ENCODE measurements at places on chromosomes 11 and 22.

DNA sequence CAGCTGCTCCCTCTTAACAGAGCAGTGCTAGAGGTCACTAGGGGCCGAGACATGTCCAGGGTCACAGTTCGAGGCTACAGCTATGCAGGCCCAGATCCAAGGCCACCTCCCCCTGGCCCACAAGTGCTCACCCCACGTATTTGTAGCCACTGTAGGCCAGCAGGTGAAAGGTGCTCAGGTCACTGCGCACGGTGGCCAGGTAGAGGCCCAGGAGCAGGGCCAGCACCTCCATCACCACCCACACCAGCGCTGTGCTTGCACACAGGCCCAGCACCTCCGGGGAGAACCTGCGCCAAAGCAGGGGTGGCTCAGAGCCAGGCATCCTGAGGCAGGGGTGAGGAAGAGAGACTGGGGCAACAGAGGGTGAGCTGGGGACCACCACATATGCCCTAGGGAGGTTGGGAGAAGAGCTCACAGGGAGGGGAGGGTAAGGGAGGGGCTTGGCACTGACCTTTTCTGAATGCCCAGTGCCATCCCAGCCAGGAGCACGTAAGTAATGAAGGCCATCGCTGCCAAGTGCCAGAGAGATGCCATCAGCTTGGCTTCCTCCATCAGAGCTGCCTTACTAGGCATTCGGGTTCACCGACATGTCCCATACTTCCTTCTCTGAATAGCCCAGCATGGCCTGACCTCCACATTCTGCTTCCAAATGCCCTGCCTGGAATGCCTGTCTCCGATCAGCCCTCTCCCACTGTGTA is 3.5 kb downstream of the YIF1A start:
- DNase-seq: no peak

GRCh38 chr11:113184498-113184897 is 129.9 kb upstream of the TTC12 start:
- DNase-seq: no peak

DNA sequence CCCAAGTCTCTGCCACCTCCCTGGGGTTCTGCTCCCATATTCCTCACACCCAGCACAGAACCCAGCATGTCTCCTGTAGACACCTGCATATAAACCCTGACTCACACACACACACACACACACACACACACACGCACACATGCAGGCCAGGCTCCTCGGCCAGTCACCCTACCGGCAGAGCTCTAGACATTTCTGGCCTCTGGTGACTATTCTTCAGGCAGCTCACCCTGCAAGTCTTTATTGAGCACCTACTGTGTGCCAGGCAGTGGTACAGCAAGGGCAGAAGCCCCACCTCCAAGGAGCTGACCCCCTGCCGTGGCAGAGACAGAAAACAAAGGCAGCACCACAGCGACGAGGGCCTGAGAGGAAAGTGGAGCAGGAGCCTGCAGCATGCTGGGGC is 50.3 kb downstream of the CDKN1C start:
- DNase-seq: no peak

GRCh38 chr11:17410606-17411379 is 22.3 kb upstream of the KCNJ11 start:
- DNase-seq: no peak

GRCh38 chr11:117876059-117876340 is 458 bp downstream of the FXYD6 start:
- no peak for DNase-seq

GRCh38 chr22:47374901-47375575 is 612.6 kb downstream of the TBC1D22A start:
- no peak for DNase-seq

DNA sequence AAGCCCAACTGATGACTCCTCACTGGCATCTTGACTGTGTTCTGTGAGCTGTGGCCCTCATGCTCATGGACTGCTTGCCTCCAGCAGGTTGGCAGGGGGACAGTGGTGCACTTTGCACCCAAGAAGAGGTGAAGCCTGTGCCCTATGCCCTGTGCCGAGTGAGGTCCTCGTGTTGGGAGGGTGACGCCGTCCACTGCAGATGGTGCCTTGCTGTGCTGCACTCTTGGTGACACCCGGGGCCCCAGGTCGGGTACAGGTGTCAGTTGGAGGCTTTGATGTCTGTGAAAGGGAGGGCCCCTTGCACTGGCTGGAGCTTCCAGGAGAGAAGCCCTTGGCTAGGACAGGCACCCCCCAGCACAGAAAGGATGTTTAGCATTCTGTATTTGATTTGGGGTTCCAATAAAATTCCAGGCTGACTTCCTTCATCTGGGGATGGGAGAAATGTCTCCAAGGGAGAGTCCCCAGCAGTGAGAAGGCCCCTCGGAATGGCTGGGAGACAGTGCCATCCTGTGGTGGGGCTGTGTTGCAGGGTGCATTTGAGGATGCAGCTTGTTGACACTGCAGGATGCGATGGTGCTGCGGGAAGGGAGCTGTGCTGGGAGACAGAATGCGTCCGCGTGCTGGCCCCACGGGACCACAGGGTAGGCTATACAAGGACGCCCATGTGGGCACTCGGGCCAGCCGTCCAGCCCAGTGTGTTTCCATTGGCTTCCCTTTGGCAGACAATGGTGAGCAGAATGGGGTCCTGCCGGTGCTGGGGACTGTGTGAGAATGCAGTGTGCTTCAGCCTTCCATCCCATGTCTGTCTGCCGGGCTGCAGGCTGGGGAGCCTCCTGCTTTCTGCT is 2.5 kb upstream of the ZDHHC8 start:
- DNase-seq: peak; percentile 26

- no peak for DNase-seq
Measured at GRCh38 chr11:126633330-126633729, 277.8 kb downstream of the ST3GAL4 start.

GRCh38 chr11:87092159-87092558 is 54.4 kb downstream of the TMEM135 start:
- DNase-seq: no peak

DNA sequence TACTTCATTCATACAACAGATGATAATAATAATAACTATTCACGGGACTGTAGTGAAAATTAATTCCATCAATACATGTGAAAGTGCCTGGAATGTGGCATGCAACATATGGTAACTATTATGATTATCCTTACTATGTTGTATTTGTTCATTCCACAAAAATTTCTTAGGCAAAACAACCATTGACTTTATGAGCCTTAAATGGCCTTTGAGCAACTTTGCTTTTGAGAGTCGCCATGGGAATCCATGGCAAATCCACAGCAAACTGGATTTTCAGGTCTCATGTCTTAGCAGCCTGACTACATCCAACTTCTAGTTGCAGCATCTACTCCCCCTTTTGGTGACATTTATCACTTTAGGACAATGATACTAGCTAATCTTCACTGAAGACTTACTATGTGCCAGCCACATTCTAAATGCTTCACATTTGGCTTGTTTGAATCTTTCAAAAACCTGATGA is 56.8 kb downstream of the SLC1A2 start:
- no peak for DNase-seq

GRCh38 chr11:58726737-58727414 is 4.9 kb downstream of the GLYAT start:
- DNase-seq: no peak

DNA sequence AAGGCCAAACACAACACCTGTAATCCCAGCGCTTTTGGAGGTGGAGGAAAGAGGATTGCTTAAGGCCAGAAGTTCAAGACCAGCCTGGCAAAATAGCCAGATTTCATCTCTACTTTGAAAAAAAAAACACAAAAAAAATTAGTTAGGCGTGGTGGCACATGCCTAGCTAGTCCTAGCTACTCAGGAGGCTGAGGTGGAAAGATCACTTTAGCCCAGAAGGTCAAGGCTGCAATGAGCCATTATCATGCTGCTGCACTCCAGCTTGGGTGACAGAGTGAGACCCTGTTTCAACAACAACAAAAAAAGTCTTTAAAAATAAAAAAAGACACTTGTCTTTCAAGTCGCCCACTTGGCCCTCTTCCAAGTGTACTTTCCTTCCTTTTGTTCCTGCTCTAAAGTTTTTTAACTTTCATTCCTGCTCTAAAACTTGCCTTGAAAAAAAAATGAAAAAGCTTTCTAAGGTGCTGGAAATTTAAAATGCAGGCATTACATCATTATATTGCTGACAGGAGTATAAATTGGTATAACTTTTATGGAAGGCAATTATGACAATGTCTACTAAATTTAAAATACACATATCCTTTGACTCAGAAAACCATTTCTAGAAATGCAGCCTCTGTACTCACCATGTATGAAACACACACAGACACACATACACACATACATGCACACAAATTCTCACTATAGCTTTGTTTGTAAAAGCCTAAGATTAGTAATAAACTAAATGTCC is 12.7 kb downstream of the LIPT2 start:
- no peak for DNase-seq

DNA sequence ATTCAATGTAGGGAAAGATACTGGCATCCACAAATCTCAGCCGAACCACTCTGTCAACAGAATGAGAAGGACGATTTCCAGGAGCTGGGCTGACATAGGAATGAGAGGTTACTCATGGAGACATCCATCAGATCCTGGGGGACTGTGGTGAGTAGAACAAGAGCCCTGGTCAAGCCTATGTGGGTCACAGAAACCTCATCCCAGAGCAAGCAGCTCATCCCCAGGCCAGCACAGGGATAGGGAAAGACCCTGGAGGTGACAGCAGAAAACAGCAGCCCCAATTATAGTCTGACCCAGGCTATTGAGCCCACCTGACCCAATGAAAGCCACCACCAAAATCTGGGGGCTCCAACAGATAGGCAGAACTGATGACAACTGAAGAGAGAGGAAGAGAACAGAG is 128.0 kb upstream of the SERPIND1 start:
- no peak for DNase-seq

DNA sequence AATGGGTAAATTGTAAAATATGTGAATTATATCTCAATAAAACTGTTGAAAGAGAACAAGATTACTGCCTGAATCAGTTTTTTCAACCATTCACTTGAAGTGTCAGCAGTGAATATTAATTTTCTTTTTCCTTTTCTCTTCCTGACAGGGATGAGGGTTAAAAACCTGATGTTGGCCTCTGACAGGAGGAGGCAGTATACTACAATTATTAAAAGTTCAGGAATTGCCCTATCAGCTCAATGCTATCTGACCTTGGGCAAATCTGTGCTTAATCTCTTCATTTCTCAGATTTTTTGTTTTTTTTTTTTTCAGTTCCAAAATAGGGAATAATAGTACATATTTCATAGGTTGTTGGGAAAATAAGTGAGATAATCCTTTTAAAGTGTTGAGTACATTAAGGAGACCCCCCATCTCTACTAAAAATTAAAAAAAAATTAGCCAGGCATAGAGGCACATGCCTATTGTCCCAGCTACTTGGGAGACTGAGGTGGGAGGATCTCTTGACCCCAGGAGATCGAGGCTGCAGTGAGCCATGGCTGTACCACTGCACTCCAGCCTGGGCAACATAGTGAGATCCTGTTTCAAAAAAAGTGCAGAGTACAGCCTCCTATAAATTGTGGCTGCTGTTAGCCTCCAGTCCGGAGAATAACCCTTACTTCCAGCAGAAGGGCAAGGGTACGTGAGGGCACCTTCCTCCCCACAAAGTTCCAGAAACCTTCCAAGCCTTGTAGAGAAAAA is 48.8 kb downstream of the TRIM44 start:
- DNase-seq: no peak

- no peak for DNase-seq
Measured at GRCh38 chr11:128502726-128503125, 84.6 kb downstream of the ETS1 start.

DNA sequence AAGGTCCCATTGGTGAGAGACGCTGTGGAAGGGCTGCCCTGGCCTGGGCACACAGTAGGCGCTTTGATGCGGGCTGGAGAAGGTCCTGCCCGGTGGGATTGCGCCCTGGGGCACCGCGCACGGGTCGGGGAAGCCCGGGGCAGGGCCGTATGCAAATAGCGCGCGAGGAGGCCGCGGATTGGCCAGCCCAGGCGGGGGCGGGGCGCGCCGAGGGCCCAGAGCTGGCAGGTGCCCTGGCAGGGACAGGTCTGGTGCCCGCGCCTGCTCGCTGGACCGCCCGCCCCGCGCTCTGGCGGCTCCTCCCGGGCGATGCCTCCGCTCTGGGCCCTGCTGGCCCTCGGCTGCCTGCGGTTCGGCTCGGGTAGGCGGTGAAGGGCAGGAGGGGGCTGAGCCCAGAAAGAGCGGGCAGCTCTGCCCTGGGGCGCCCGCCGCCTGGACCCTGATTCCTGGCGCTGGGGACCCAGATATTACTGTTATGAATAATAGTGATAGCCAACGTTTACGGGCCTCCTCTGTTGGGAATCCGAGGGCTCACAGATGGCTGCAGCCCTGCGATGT is at the start of gene UPK3A:
TSS of gene UPK3A (plus strand) at position 245 of the 558 bp plus-strand sequence. CDS start at position 310, 65 bp downstream.
- DNase-seq: peak; percentile 37

DNA sequence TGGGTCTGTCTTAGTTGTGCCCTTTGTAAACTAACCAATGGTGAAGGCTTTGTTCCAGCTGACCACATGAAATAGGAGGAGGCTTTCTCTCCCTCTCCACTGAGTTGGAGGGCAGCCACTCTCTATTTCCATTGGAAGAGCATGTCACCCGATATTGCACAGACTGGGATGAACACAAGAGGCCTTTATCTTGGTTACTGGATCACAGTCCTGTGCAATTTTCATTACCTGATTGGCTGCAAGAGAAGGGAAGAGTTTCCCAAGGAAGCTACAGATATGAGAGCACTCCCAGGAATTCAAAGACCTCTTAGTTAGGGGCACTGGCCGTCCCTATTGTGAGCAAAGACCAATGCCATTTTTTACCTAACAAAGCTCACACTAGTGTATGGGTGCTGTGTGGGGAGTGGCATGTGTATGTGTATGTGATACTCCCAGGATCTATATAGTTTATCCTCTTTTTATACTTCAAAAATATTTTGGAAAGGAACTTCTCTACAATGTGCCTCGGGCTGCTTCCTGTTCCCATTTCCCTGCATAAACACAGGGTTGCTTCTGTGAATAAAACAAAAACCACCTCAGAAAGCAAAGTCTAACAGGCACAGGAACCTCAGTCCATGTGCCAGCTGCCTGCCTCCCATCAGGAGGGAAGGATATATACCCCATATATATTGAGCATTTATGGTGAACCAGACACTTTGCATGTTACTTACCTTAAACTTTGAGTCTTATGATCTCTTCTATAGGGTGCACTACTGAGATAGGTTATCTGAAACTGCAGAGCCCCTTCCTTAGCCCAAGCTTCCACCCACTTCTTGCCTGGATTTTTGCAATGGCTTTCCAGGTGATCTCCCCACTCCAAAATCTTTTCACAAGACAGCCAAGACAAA is 126.5 kb downstream of the RASSF10 start:
- DNase-seq: no peak

GRCh38 chr11:125423247-125423849 is 72.7 kb downstream of the FEZ1 start:
- no peak for DNase-seq

- no peak for DNase-seq
Measured at GRCh38 chr11:134536219-134536618, 124.2 kb upstream of the B3GAT1 start.

GRCh38 chr11:94023856-94024255 is 2.7 kb downstream of the HEPHL1 start:
- DNase-seq: no peak

- DNase-seq: no peak
Measured at GRCh38 chr11:101215069-101215468, 85.5 kb upstream of the PGR start.

- DNase-seq: no peak
Measured at GRCh38 chr11:75465701-75466531, 32.9 kb upstream of the KLHL35 start.

All from activated T-helper 1 cell treated with Interleukin-2 at 50 U/mL for 16 hours (primary cell).